ENCODE measurements at places on chromosomes 1 and 21.
A peak's percentile ranks its signal among the peaks of the same experiment; 100 is the strongest.

DNA sequence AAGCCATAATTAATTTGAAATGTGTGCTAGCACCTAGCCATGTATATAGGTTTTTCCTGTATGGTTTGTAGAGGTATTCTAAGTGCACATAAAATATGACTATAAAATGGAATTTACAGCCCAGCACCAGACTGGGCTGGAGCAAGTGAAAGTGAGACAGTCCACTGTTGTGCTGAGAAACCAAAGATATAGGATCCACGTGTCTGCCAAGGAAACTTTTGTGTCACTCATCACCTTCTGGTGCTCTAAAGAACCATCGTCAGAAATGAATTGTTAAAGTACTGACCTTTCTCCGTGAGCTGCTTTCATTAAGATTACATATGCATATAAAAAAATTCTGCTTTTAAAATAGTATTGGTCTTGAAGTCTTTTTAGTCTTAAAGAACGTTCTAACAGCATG is 141.0 kb upstream of the ZC3H11B start:
- H3K27ac ChIP-seq, result no peak overlapping the region
- H3K4me3 ChIP-seq, result no peak overlapping the region
- no peaks in the 10 kb centered on the region for H3K36me3 ChIP-seq
- no peaks in the 10 kb centered on the region for H3K4me1 ChIP-seq
- no peaks in the 10 kb centered on the region for H3K27me3 ChIP-seq

DNA sequence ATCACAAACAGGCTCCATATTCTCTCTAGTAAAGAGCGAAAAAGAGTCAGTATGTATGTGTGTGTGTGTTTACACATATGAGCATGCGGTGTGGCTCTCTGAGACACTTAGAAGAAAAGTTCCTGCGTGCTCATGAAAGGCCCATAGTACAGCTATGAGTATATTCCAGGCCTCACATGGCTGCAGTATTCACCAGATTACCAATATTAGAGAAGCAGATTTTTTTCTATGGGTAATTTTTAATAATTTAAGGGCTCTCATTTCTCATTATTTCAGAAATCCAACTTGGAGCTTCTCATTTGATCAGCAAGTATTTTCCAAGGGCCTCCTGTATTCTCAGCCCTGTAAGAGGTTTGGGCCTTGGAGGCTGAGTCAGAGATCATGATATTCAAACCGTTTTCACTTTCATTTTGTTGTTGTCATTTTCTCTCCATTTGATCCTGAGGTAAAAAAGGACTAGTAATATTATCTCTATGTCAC is 232.9 kb upstream of the SGIP1 start:
- peak overlapping the region; percentile 94 for H3K27ac ChIP-seq
- H3K4me3 ChIP-seq, result peak overlapping the region; percentile 80
- peaks cover 1% of the 10 kb centered on the region for H3K36me3 ChIP-seq

- no peaks in the 10 kb centered on the region for H3K36me3 ChIP-seq
- no peaks in the 10 kb centered on the region for H3K27me3 ChIP-seq
- H3K4me1 ChIP-seq, result no peaks in the 10 kb centered on the region
- no peak for DNase-seq
- H3K27ac ChIP-seq, result no peak overlapping the region
Measured at GRCh38 chr1:216710598-216711333, 12.5 kb downstream of the ESRRG start.

DNA sequence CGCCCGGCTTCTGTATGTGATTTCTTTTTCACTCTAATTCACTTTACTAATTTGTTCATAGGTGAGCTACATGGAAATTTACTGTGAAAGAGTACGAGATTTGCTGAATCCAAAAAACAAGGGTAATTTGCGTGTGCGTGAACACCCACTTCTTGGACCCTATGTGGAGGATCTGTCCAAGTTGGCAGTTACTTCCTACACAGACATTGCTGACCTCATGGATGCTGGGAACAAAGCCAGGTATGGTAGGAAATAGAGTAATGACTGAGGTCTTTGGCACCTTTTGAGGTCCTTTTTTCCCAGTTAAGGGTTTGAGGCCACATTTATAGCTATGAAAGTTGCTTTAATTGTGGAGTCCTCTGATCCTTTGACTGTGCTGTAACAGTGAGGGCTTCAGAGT is 56.9 kb downstream of the KIF1B start:
- no peak overlapping the region for H3K4me3 ChIP-seq
- peaks cover 13% of the 10 kb centered on the region for H3K36me3 ChIP-seq
- no peak for DNase-seq
- H3K27me3 ChIP-seq, result no peaks in the 10 kb centered on the region
- no peaks in the 10 kb centered on the region for H3K4me1 ChIP-seq

DNA sequence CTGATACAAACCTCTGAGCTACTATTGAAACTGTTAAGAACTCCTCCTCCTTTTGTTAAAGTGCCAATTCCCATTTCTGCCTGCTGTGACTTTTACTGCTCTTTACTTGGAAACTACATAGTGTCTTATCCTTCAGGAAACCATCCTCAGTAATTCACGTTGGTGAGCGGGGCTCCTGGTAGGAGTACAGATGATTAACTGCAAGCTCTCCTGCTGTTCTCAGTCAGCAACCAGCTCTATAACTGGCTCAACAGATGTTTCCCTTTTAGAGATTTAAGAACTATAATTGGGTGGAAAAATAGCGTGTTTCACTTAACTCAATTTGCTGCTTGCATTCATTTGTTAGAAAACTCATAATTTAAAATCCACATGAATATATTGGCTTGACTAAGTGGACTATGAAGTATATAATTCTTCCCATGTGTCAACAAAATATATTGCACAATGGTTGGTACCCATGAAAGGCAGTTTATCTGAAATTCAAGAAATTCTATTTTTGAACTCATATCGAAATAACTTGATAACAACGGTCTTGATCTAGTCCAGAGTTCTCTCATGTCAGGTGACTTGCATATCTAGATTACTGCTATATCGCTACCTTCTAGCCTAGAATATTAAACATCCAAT is 574.0 kb downstream of the KCNT2 start:
- no peaks in the 10 kb centered on the region for H3K4me1 ChIP-seq

- H3K27ac ChIP-seq, result no peak overlapping the region
- H3K4me1 ChIP-seq, result no peaks in the 10 kb centered on the region
- H3K27me3 ChIP-seq, result no peaks in the 10 kb centered on the region
- no peaks in the 10 kb centered on the region for H3K36me3 ChIP-seq
Measured at GRCh38 chr1:245869847-245870246, 637.2 kb downstream of the SMYD3 start.

DNA sequence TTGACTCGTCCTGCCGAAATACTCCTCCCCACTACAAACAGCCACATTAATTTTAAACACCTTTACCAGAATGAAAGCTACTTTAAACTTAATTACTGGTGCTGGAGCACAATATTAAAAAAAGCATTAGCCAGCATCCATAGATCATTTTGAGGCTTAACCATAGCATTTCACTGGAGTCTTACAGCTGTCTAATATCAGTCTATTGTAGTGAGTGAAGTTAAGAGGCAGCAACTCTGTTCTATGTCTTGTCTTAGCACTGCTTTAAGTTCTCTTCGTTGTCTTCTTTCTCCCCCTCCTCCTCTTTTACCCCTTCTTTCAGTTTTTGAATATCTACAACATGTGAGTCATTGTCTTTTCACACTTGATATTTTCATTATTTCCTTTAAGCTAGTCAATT is 49.3 kb downstream of the ADGRL2 start:
- no peak overlapping the region for H3K27ac ChIP-seq
- no peaks in the 10 kb centered on the region for H3K36me3 ChIP-seq
- H3K4me3 ChIP-seq, result no peak overlapping the region

DNA sequence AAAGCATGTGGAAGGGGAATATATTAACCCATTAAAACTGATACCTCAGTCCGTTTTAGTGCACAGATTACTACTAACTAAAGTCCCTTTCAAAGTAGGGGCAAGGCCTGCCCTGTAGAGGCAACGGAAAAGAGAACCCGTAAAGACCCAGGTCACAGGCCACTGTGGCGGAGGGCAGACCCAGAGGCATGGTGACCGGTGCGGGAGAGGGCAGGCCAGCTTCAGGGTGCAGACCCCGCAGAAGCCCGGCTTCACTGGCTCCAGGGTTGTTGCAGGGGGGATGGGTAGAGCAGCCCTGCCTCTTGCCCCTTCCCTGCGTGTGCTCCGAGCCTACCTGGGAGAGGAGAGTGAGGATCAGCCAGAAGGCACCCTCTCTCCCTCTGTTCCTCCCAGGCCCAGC is 17.7 kb downstream of the CNTN2 start:
- no peak overlapping the region for H3K4me3 ChIP-seq
- H3K4me1 ChIP-seq, result no peaks in the 10 kb centered on the region
- no peak for DNase-seq
- H3K27me3 ChIP-seq, result peaks cover under 1% of the 10 kb centered on the region
- H3K36me3 ChIP-seq, result no peaks in the 10 kb centered on the region

- H3K27ac ChIP-seq, result no peak overlapping the region
- no peak overlapping the region for H3K4me3 ChIP-seq
- H3K36me3 ChIP-seq, result no peaks in the 10 kb centered on the region
- peaks cover under 1% of the 10 kb centered on the region for H3K27me3 ChIP-seq
- peaks cover 10% of the 10 kb centered on the region for H3K4me1 ChIP-seq
- no peak for DNase-seq
Measured at GRCh38 chr1:214515544-214516433, 35.6 kb downstream of the PTPN14 start.

- H3K27me3 ChIP-seq, result peaks cover 9% of the 10 kb centered on the region
- no peak overlapping the region for H3K4me3 ChIP-seq
- no peak overlapping the region for H3K27ac ChIP-seq
- H3K4me1 ChIP-seq, result no peaks in the 10 kb centered on the region
Measured at GRCh38 chr1:40926441-40926840, 53.1 kb upstream of the CTPS1 start.

All from activated T-helper 1 cell treated with anti-CD3 and anti-CD28 coated beads, Interleukin-12 subunit alpha, Interleukin-12 subunit beta, Interleukin-2, Interleukin-4 antibody, amounts not matched to agents 30 ng/mL and 10 ng/mL and 1 ng/mL, durations not matched to agents 14 hours and 24 hours and 36 hours (primary cell).